ENCODE measurements at places on chromosomes 3 and 15.

DNA sequence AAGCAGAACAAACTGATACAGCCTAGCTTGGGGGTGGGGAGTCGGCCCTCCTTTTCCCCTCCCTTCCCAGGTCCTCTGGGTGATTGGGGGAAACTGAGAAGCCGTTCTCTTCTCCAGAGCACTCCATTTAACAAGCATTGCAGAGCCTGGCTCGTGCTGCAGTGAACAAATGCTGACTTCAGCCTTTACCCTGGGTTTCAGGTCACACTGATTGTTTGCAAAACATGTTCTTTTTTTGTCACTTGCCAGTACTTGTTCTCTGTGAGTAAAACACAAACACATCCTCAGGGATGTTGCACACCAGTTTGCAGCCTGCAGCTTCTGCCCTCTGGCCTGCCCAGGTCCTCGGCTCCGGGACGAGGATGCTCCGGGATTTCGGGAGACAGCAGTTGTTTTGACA, 132.8 kb downstream of the PGPEP1L start:
- DNase-seq, result no peak

GRCh38 chr3:152362086-152362485, 93.4 kb downstream of the MBNL1 start:
- no peak for DNase-seq

DNA sequence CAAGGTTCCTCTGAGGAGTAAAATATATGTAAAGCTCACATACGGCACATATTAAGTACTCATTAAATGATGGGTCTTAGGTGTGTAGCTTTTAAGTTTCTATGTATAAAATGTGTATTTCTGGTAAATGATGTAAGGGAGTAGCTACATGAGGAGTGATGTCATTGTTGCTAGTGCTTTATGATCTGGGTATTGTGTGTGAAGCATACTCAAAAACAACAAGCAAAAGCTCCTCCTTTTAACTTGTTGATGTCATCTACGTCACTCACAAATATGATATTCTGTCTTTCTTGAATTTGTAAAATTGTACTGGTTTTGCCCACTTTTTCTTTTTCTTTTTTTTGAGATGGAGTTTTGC, 1.4 kb upstream of the HERC1 start:
- no peak for DNase-seq

- DNase-seq, result no peak
These were observed 1.5 kb downstream of the TYRO3 start for GRCh38 chr15:41560572-41560874.

DNA sequence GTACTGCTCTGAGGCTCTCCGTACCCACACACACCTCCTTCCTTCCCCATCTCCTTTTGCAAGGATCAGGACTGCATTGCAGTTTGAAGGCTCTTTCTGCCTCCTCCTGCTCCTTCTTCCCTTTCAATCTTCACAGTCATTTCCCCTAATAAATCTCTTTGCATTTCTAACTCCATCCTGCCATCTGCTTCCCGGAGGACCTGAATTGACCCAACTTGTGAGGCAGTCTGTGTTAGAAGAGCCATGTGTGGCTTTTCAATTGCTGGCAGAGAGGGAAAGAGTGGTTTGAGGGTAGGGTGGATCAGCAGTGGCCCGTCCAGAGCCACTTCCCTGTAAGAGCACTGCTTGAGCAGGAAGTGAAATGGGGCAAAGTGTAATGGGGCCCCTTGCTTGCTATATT, 35.8 kb downstream of the ANAPC13 start:
- no peak for DNase-seq

- peak; percentile 41 for DNase-seq
These were observed at the start of gene ADAMTS7 for GRCh38 chr15:78811124-78811824. Gene ADAMTS7, minus strand, starts transcription at chr15:78811464. Its CDS starts 244 bp downstream, at chr15:78811220.

DNA sequence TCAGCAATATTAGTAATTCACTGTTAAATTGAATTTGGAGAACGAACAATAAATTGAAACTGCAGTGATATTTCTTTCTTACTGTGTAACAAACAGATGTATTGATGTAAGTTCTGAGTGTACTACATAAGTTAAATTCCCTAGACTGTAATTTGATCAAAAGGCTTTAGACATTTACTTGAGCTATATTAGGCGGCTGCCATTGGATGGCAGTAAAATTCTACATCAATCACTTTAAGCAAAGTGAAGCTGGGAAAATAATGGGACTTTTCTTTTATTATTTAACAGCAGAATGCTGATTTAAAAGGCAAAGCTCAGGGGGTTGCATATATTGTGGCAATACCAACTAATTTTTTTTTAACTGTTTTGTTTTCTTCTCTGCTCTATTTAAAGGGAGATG, 212.6 kb upstream of the PLSCR5 start:
- DNase-seq, result no peak

- no peak for DNase-seq
These were observed 153.1 kb downstream of the TNIK start for GRCh38 chr3:171307046-171307585.

DNA sequence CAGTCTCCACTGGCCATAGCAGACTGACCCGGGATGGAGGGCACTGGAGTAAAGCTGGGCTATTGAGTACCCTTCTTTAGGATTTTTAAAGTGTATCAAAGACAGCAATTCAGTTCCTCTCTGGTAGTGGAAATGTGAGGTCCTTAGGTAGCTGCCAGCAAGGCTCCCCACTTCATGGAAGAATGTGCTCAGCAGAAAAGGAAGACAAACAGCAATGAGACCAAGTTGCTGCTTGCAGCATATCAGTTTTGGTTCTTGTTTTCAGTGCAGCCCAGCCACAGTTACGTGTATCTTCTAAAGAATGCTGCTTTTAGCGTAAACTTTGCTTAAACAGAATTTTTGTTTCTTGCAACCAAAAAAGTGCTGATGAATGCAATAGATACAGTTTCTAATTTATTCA, 374.0 kb upstream of the CBLB start:
- no peak for DNase-seq

DNA sequence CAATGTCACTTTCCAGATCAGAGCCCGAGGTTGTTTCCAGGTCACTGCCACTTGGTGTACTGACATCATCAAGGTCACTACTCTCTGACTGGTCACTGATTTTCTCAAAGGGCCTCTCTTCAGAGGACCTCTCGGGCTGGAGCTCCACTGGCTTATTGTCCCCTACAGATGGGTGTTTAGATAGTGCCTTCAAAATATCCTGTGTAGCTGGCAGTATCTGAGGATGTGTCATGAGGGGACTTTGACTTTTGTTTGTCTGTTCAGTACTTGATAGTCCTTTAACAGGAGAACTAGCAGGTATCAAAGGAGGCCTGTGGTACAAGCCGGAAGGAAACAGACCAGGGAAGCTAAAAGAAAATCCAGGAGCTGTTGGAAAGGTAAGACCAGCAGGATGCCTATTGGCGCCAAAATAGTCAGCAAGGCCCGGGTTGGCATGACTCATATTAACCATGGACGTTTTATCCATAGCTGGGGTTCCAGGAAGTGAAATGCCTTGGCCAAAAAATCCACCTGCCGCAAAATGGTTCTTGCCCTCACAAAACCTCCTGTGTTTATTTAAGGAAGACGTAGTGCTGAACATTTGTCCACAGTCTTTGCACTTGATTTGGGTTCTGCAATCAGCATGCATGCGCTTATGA, 547.3 kb downstream of the MECOM start:
- no peak for DNase-seq

DNA sequence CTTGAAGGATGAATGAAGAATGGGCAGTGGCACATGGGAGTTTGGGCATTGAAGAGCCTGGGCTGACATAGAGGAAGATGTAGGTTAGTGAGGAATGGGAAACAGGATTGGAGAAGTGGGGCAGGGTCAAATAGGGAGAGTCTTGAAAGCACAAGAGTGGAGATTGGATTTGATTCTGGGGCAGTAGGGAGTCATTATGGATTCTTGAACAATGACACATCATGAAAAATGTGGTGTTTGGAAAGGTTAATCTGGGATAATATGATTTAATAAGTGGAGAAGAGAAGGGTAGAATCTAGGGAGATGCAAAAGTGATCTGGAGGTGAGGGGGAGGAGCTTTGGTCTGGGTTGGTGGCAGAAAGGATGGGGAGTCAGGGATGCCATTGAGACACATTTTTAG, 45.4 kb upstream of the ROPN1 start:
- DNase-seq, result no peak

GRCh38 chr3:122956693-122957455, 70.7 kb downstream of the SEMA5B start:
- DNase-seq, result no peak

DNA sequence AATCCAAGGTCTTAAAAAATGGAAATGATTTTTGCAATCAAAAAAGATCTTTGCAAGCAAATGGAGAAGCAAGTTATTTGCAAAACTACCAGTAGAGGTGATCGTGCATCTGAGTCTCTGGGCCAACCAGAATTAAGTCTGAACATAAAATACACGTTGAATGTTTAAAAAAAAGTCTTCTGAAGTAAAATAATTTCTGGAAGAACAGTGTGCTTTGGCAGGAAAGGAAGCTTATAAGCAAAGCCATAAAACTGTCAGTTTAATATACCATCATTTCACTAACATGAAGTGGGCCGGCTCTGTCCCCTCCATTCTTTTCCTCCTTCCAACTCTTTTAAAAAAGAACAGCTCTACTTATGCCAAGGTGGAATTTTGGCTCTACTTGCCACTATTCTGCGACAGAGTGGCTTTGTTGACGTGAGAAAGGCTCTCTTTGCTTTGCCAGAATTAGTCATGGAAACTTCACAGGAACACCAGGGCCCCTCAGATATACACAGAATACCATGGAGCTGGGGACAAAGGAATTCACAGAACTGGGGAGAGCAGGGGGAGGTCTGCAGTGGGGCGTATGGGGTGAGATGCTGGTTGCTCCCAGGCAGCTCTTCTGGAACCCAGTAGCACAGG, 29.8 kb downstream of the FSTL1 start:
- no peak for DNase-seq

GRCh38 chr3:159348431-159348830, 546.6 kb downstream of the MFSD1 start:
- no peak for DNase-seq

DNA sequence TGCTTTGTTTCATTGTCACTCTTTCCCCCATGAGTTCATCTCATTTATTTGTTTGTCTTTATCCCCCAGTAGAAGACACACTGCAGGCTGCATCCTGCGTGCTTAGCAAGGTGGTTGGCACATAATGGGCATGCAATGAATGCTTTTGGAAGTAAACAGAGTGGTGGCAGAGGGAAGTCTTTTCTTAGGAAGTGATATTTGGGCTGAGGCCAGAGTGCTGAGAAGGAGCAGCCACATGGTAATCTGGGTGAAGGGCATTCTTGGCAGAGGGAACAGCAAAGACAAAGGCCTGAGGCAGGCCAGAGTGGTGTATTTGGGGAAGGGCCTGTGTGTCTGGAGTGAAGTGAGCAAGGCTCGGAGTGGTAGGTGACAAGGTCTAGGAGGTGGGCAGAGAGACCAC, 17.7 kb upstream of the ADAMTS7 start:
- DNase-seq, result no peak

GRCh38 chr3:125957674-125958510, 11.1 kb upstream of the ROPN1B start:
- DNase-seq, result no peak

DNA sequence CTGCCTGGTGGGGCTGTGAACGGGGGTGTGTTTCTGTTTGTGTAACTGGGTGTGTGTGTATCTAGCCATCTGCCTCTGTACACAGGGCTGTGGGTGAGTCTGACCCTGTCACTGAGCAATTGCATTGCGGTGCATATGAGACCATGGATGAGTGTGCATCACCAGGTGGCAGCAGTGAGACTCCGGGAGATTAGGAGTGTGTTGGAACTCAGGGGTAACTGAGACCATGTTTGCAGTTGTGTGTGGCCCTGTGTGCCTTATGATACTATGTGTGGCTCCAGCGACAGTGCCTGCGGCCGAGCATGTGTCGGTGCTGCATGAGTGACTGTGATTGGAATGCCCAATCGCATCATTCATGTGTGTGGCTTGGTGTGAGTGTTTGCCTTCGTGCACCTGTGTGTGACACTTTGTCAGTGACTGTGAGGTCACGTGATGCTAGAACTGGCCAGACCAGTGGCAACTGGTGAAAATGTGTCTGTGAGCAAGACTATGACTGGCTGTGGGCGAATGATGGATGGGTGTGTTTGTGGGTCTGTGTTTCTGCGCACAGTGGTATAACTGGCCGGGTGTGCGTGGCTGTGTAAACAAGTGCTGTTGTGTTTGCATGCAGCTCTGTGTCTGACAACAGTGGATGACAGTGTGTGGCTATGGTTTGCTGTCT, 14.0 kb downstream of the VILL start:
- peak; percentile 51 for DNase-seq

GRCh38 chr3:186477876-186478275, 66.3 kb downstream of the CRYGS start:
- no peak for DNase-seq

DNA sequence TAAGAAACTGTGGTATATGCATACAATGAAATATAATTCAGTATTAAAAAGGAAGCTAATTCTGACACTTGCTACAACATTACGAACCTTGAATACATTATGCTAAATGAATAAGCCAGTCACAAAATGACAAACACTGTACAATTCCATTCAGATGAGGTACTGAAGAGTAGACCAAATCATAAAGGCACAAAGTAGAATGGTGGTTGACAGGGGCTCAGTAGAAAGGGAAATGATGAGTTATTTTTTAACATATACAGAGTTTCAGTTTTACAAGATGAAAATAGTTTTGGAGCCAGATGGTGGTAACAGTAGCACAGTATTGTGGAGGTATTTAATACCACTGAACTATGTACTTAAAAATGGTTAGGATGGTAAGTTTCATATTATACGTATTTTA, 254.6 kb upstream of the RBMS3 start:
- DNase-seq, result peak; percentile 80

- peak; percentile 48 for DNase-seq
These were observed 16.0 kb upstream of the SRP14 start for GRCh38 chr15:40054855-40055575.

- DNase-seq, result peak; percentile 60
These were observed 87.6 kb downstream of the FOXP1 start for GRCh38 chr3:71495708-71496472.

- no peak for DNase-seq
These were observed 143.1 kb downstream of the CDIN1 start for GRCh38 chr15:36722555-36722954.

- peak; percentile 9 for DNase-seq
These were observed 136.0 kb upstream of the DAZL start for GRCh38 chr3:16741103-16741758.

DNA sequence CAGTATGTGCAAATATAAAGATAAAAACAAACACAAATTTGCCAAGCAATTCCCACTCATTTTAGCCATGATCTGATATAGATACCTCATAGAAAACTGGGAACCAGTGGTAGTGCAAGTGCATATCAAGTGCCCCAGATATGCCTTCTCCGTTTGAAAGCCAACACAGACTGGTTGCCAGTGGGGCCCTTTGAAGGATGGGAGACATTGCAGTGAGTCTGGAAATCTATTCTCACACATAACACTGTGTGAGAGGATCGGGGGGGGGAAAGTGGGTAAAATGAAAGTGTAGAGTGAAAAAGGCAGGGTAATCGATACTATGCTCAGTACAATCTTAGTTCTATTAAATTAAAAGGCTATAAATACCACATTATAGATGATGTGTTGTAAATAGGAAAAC, 83.0 kb downstream of the CBLB start:
- DNase-seq, result no peak

- DNase-seq, result no peak
These were observed 23.3 kb upstream of the NEO1 start for GRCh38 chr15:73028831-73029451.

Measured in activated CD4-positive, alpha-beta T cell treated with anti-CD3 and anti-CD28 coated beads, Interleukin-2, amount 50 U/mL, for 16 hours (primary cell).